ENCODE measurements at places on chromosomes 12 and 14. TPM values are rescaled to one million over a fixed set of nuclear protein-coding genes. Genes with fewer than 3 reads are reported as not detected.

Gene ALX1
- not detected for total RNA-seq

Gene CRADD
- 17.1 TPM for total RNA-seq

Gene TCL1A
- total RNA-seq = not detected

Gene SERPINA10
- total RNA-seq = not detected

Gene RPGRIP1
- 1.7 TPM for total RNA-seq

Gene ANO6
- 85.0 TPM for total RNA-seq

Gene DLGAP5
- total RNA-seq = 0.52 TPM

Gene TRIAP1
- 21.1 TPM for total RNA-seq

Gene MAP1LC3B2
- not detected for total RNA-seq

GRCh38 chr14:90198541-90199060, 57.8 kb upstream of the PSMC1 start:
- no peak for DNase-seq

GRCh38 chr12:24328261-24328660, 378.8 kb upstream of the SOX5 start:
- DNase-seq = no peak

DNA sequence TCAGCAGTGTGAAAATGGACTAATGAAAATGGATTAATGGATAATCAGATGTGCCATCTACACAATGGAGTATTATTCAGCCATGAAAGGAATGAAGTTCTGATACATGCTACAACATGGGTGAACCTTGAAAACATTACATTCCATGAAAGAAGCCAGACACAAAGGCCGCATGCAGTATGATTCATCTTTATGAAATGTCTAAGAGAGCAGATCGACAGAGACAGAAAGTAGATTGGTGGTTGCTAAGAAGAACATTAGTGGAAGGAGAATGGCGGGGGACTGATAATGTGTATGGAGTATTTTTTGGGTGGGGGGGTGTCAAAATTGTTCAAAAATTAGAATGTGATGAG, 47.3 kb downstream of the PRKAB1 start:
- no peak for DNase-seq

DNA sequence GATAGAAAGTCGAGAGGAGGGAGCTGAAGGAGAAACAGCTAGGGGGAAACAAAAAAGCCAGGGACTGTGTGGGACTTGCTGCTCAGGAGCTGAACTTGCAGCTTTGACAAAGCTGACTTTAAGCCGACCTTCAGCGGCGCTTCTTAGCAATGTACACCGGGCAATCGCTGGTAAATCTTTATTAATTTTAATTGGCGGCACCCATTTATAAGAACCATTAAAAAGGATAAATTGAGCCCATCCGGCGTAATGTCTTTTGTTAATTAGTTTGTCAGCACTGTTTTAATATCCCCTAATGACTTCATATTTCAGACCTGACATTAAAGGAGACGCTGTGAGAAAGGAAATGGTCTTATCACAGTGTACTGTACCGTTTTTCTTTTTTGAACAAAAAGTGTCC, 86.2 kb upstream of the VASH1 start:
- no peak for DNase-seq

DNA sequence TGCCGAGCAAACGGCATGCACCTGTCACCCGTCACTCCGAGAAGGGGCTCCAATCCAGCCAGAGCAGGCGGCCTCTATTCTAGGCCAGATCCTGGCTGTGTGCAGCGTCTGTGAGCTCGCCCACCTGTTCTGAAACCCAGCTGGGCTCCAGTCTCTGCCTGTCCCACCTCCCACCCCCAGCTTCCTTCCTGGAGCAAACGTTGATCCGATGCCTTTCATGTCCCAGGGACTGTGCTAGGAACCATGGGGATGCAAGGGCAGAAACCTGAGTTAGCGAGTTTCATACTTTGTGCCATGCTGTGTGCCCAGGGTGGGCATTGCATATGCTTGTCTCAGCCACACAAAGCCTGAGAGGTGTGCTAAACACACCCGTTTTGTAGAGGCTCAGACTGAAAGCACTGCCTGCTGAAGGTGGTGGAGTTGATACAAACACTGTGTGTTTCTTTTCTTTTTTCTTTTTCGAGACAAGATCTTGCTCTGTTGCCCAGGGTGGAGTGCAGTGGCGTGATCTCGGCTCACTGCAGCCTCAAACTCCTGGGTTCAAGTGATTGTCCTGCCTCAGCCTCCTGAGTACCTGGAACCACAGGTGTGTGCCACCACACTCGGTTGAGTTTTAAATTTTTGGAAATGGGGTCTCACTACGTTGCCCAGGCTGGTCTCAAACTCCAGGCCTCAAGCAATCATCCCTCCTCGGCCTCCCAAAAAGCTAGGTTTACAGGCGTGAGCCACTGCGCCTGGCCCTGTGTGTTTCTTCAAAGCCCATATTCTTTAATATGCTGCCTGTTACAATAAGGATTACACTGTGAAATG, 84.1 kb upstream of the MED13L start:
- DNase-seq = no peak

GRCh38 chr14:41634286-41634685, 27.6 kb downstream of the LRFN5 start:
- no peak for DNase-seq

DNA sequence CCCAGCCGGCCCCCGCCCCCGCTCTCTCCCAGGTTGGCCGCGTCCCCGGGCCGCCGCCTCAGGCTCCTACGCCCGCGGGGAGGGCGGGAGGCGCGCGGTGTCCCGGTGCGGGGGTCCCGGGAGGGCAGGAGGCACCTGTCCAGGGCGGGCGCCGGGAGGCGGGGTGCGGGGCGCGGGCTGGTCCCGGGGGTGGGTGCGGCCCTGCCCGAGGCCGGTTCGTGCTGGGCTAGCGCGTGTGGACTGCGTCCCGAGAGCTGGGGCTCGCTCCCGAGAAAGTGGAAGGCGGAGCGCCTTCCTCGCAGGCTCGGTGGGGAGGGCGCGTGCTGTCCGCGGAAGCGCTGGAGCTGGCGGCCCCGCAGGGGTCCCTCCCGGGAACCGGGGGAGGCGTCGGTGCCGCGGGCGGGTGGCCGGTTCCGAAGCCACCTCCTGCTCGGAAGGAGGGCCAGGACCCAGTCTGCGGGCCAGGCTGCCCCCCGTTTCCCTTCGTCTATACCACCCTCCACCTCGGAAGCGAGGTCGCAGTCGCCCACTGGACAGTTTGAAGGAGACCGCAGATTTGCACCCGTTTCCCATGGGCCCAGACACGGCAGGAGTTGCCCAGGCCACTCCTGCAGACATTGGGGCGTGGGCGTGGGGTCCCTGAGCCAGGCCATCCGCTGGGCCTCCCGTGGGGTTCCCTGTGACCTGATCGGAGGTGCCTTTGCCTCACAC, 636 bp downstream of the ZFYVE21 start:
- DNase-seq = peak; percentile 81

DNA sequence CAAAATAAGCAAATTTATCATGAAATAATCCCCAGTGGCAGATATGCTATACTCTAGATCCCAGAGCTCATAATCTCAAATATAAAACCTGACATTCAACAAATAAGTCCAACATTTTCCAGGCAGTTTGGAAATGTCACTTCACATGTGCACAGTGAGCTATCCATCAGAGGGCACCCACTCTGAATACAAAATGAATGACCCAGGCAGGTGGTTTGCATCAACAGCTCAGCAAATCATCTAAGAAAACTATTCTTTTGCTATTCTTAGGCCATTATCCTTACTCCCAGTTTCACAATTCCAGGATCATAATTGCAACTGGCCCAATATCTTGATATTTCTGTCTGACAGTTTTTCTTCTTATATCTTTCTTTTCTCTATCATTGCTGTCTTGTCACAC, 38.5 kb downstream of the TRIM9 start:
- no peak for DNase-seq

DNA sequence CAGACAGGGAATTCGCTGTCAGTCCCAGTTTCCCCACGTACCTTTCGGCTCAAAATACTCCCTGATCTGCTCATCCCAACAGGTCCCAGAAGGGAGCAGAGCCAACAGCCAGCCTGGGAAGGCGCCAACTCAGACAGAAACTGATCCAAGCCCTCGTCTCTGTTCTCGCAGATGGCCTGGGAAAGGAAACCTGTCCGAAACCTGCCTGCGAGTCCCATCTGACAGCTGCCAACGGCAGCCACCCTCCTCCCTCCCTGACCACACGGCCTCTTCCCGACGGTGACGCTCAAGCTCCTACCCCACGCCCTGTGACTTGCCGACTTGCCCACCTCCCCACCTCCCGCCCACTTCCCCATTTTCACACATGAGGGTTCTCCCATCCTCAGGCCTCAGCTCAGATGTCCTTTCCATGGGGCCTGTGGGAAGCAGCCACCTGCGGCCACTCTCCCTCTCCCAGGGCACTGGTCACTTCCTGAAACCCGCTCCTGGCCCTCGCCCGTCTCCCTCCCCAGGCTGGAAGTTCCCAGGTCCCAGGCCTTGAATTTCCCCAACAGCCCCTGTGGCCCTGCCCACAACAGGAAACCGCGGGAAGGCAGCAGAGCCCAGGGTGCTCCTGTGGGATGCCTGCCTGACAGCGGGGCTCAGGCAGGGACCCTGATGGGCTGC, 60.9 kb upstream of the FBRSL1 start:
- DNase-seq = no peak

GRCh38 chr12:50765095-50765911, 1.4 kb downstream of the ATF1 start:
- DNase-seq = no peak

GRCh38 chr12:130778776-130779175, 60.3 kb downstream of the STX2 start:
- DNase-seq = no peak

DNA sequence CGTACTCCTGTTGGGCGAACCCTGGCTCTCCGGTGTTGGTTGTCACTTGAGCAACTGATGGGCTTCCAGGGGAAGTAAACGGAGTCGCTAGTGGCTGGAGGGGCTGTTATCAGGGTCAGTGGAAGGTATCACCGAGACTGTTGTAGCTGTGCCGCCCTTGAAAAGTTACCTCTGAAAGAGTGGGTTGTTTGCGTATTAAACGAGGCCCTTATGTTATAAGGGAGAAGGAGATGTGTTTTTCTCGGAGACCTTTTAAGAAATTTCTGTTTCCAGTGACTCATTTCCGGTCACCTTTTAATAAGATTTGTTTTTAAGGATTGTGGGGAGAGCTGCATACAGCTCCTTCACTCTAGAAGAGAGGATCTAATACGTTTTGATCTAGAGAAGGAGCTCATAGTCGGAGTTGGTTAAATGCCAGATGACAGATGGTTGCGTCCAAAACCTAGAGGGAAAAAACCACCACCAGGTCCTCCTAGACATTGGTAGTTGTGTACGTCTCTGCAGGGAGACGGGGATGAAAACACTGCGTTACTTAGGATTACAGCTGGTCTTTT, 750 bp upstream of the DBX2 start:
- no peak for DNase-seq

GRCh38 chr14:95260537-95261361, 59.0 kb downstream of the CLMN start:
- no peak for DNase-seq

DNA sequence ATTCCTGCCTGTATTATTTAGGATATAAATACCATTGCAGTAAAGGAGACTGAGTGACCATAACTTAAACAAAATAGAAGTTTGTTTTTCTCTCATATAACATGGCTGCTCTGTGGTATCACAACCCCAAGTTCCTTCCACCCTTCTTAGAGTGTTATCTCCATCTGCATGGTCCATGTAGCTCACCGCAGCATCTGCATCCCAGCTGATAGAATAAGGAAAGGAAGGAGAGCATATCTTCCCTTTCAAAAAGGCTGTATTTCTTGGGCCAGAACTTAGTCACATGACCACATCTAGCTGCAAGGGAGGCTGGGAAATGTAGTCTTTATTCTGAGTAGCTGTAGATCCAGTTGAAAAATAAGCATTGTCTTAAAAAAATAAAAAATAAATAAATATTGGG, 184.8 kb upstream of the NUDT4 start:
- DNase-seq = no peak

- no peak for DNase-seq
Observed at GRCh38 chr12:115818973-115819372, 458.5 kb downstream of the MED13L start.

- no peak for DNase-seq
Observed at GRCh38 chr14:67436006-67436866, 24.3 kb upstream of the PLEK2 start.
